T-helper 2 cell treated with Interferon-gamma antibody and Interleukin-4, amounts not matched to agents 5 μg/mL and 100 μg/mL, for 36 hours (primary cell): ENCODE measurements at places on chromosomes 6 and 20.
A peak's percentile ranks its signal among the peaks of the same experiment; 100 is the strongest.

DNA sequence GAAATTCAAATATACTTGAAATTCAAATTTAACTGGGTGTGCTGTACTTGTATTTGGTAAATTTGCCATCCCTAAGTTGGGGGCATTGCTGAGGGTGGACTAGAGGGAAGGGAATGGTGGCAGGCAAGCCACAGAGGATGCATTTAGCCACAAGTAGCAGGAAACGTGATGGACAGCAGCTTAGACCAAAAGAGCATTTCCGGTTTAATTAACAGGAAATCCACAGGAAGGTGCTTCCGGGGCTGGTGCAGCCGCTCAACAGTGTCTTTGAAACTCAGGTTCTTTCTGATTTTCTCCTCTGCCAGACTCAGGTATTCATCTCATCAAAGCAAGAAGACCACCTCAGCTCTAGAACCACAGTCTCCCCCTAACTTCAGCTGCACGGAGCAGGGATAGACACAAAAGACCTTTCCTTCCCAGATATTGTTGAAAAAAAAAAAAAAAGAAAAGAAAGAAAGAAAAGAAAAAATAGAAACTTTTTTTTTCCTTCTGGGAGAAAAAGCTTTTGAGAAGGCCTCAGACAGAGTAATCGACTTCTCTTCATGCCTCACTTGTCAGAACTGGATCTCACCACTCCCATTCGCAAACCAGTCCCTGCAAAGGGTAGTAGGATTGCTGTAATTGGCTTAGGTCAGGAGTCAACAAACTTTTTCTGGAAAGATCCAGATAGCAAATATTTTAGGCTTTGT, 8.0 kb upstream of the BCAS1 start:
- H3K4me1 ChIP-seq, result peaks cover 24% of the 10 kb centered on the region
- DNase-seq, result peak; percentile 21
- peak overlapping the region; percentile 86 for H3K27ac ChIP-seq
- H3K27me3 ChIP-seq, result peaks cover 14% of the 10 kb centered on the region
- peaks cover 10% of the 10 kb centered on the region for H3K36me3 ChIP-seq

- H3K4me3 ChIP-seq, result no peak overlapping the region
- no peak overlapping the region for H3K27ac ChIP-seq
- peaks cover 22% of the 10 kb centered on the region for H3K27me3 ChIP-seq
- H3K36me3 ChIP-seq, result no peaks in the 10 kb centered on the region
- no peak for DNase-seq
These were observed 20.4 kb upstream of the BPIFB1 start for GRCh38 chr20:33262658-33263065.

- no peak overlapping the region for H3K27ac ChIP-seq
- DNase-seq, result no peak
- H3K36me3 ChIP-seq, result no peaks in the 10 kb centered on the region
- H3K4me1 ChIP-seq, result no peaks in the 10 kb centered on the region
These were observed 74.8 kb upstream of the TOP1 start for GRCh38 chr20:40953856-40954255.

DNA sequence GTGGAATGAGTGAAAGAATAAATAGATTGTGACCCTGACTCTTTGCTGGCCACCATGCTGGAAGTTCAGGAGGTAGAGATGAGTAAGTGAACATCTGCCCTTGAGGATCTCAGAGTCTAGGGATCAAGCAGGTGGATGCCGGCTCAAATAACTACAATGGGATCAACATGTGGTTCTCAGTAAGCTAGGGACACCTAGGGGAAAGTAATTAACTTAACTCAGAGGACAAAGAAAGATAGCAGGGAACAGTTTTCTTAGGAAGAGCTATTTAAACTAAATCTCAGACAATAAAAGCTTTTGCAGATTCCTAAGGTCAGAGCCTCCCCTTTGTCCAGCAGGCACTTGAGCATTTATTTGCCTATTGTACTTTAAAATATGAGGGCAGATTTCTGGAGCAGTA, 29.1 kb downstream of the SLC13A3 start:
- no peak for DNase-seq
- no peak overlapping the region for H3K4me3 ChIP-seq
- H3K27me3 ChIP-seq, result peaks cover 41% of the 10 kb centered on the region
- no peaks in the 10 kb centered on the region for H3K4me1 ChIP-seq

DNA sequence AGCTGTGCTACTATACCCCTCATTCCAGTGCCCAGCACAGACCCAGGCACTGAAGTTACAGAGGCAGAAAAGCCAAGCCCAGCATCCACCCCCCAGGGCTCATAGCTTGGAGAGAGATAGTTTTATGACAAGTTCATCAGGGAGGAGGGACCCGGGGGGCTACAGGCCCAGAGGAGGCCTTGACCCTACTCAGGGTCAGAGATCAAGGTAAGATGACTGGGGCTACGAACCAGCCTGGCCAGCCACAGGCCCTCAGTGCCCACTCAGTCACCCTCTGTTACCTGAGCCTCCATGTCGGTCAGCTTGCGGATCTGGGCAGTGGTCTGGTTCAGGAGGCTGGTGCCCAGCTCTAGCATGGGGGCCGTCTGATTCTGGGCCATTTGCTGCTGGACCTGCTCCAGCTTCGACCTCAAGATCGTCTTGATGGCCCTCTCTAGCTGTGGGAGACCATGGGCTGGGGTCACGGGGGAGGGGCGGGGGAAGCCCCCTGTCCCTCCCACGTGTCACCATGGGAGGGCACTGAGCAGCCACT, 26.1 kb downstream of the ANGPT4 start:
- H3K27ac ChIP-seq, result no peak overlapping the region
- H3K4me3 ChIP-seq, result no peak overlapping the region
- H3K4me1 ChIP-seq, result peaks cover 2% of the 10 kb centered on the region
- no peaks in the 10 kb centered on the region for H3K36me3 ChIP-seq
- DNase-seq, result no peak

DNA sequence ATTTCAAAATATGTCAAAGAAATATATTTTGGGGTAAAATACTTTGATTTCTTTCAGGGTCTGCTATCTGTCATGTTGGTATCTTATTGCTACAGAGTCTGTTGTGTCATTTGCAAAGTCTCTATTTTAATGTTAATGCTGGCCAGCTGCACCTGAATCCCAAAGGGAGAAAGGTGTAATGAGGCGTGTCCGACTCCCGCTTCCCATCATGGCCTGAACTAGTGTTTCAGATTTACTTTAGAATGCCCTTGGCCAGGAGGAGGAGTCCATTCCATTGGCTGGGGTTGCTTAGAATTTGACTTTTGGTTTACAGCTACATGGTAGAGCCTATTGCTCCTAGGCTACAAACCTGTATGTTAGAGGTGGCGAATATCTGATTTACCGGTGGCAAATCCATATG, 69.3 kb downstream of the FAM50B start:
- peaks cover 22% of the 10 kb centered on the region for H3K4me1 ChIP-seq
- no peak overlapping the region for H3K4me3 ChIP-seq
- no peak for DNase-seq
- H3K27me3 ChIP-seq, result peaks cover 37% of the 10 kb centered on the region
- H3K36me3 ChIP-seq, result no peaks in the 10 kb centered on the region
